ENCODE measurements at places on chromosomes 7 and 10.

- no peak for DNase-seq
Observed at GRCh38 chr10:32489901-32490300, 44.0 kb downstream of the CCDC7 start.

- no peak for DNase-seq
Observed at GRCh38 chr7:30567081-30567480, 27.6 kb upstream of the GARS1 start.

DNA sequence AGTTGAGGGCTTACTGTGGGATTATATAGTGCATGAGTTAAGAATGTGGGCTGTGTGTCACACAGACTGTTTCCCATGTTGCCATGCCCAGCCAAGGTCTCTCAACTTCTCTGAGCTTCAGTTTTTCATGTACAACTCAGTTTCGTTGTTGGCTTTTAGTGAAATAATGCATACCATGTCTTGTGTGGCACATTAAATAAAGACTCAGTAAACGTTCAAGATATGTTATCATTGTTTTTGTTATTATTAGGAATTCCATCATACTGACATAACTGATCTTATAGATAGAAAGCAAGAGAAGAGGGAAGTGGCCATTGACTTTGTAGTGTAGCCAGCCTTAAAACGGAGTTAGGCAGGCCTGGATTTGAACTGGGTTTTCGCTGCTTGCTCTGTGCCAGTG lies 2.9 kb downstream of the CDK14 start:
- no peak for DNase-seq

DNA sequence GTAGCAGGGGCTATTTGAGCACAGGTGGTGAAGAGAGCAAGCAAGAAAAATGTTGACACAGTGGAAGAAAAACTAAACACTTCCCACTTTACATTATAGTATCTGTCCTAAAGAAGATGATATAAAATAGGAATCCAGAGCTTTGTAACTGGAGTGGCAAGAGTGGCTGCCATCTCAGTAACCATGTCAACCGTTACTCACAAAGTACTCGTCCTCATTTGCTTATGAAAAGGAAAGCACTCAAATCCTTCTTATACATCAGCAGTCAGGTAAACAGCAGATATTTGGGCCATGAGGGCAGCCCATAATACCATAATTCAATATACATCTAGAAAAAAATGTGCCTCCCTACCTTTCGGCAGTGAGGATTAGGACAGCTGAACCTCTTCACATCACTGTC lies 70.1 kb downstream of the RNF216 start:
- DNase-seq: no peak

DNA sequence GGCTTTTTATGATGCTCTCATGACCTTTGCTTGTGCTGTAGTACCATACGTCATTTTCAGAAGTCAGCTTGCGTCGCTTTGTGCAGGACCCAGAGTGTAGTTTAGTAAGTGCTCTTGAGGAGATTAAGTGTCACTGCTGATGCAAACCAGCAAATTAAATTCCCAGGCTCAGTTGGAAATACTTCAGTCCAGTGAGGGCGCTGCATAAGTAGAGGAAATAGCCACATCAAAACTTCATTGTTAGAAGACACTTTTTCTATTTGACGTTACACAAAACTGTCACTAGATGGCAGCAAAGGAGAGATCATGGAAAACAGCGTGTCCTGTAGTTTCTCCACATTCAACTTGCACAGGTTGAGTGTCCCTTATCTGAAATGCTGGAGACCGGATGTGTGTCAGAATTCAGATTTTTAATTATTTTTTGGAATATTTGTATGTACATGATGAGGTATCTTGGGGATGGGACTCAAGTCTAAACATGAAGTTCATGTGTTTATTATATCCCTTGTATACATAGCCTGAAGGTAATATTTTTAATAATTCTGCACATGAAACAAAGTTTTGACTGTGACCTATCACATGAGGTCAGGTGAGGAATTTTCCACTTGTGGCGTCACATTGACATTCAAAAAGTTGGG lies 7.9 kb downstream of the ZNF22 start:
- DNase-seq: peak; percentile 14

DNA sequence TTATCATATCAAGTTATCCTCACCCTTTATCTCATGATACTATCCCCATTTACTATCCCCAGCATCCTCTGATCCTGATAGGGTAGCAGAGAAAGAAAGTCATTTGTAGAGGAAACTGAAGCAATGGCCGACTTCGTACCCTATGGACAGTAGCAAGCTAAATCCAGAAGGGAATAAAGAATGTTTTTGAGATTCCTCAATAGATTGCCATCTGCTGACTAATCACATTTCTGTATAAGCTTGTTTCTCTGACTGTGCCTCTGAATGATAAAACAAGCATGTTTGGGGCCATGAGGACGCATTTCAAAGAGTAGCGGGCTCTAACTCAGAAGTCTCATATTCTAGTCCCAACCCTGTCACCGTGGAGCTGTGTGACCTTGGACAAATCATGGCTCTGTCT lies 13.2 kb upstream of the FAM107B start:
- DNase-seq: no peak

- no peak for DNase-seq
Observed at GRCh38 chr7:86453454-86453853, 190.3 kb upstream of the GRM3 start.

- no peak for DNase-seq
Observed at GRCh38 chr10:28872587-28873165, 195.4 kb downstream of the BAMBI start.

- no peak for DNase-seq
Observed at GRCh38 chr10:19745672-19746071, 70.6 kb upstream of the PLXDC2 start.

GRCh38 chr7:114412548-114412947 lies 2.1 kb upstream of the FOXP2 start:
- DNase-seq: no peak

- DNase-seq: no peak
Observed at GRCh38 chr10:585502-585901, 104.0 kb downstream of the DIP2C start.

GRCh38 chr7:48177271-48177670 lies 6.0 kb downstream of the ABCA13 start:
- DNase-seq: no peak
